Stimulated activated CD8-positive, alpha-beta memory T cell treated with anti-CD3 and anti-CD28 coated beads, Interleukin-2, amount 100 ng/mL, for 1 hour (primary cell): ENCODE measurements at places on chromosomes 16 and 17.

GRCh38 chr16:73713778-73714495 is 582.7 kb upstream of the PSMD7 start:
- DNase-seq = no peak

GRCh38 chr16:86571530-86571915 is 4.9 kb downstream of the FOXC2 start:
- DNase-seq = no peak

GRCh38 chr17:29038085-29038795 is 4.7 kb upstream of the PIPOX start:
- DNase-seq = no peak

GRCh38 chr17:75874323-75875181 is 3.8 kb downstream of the TRIM47 start:
- DNase-seq = no peak

- DNase-seq = no peak
Observed at GRCh38 chr17:4577386-4577993, 6.8 kb upstream of the SMTNL2 start.

GRCh38 chr17:15392326-15392741 is 50.9 kb upstream of the TEKT3 start:
- no peak for DNase-seq

- DNase-seq = no peak
Observed at GRCh38 chr16:85984231-85984880, 85.4 kb downstream of the IRF8 start.

DNA sequence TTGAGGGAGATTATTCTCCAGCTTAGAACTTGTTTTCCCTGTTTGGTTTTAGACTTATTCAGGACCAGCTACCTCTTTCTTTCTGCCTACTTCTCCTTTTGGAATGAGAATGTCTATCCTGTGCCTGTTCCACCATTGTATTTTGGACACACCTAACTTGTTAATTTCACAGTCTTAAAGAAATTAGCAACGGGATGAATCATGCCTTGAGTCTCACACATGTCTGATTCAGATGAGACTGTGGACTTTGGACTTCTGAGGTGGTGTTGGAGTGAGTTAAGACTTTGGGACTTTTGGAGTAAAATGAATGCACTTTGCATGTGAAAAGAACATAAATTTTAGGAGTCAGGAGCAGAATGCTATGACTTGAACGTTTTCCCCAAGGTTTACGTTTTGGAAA is 581.4 kb downstream of the CDH11 start:
- DNase-seq = no peak

- DNase-seq = no peak
Observed at GRCh38 chr16:54512467-54512995, 225.9 kb upstream of the IRX3 start.

DNA sequence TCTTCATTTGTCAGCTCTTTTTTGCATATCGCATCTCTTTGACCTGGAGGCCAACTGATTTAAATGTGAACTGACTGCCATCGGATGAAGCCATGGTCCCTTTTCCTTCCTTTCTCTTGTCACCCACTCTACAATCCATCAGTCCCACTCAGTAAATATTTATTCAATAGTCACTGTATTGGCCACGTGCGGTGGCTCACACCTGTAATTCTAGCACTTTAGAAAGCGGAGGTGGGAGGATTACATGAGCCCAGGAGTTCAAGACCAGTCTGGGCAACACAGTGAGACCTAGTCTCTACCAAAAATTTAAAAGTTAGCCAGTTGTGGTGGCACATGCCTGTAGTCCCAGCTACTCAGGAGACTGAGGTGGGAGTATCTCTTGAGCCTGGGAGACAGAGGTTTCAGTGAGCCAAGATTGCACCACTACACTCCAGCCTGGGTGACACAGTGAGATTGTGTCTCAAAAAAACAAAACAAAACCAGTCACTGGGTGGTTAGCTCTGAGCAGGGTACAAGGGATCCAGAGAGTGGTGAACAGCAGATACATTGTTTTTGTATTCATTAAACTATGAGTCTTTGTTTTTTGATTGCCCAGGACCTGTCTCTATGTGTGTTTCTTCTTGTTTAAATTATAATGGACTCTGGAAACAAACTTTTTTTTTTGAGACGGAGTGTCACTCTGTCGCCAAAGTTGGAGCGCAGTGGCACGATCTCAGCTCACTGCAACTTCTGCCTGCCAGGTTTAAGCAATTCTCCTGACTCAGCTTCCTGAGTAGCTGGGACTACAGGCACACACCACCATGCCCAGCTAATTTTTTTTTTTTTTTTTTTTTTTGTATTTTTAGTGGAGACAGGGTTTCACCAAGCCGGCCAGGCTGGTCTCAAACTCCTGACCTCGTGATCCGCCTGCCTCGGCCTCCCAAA is 6.9 kb downstream of the PHAF1 start:
- DNase-seq = no peak

- no peak for DNase-seq
Observed at GRCh38 chr17:78889531-78889930, 13.5 kb downstream of the CEP295NL start.

GRCh38 chr16:30901201-30902028 is 5.0 kb downstream of the CTF1 start:
- no peak for DNase-seq

GRCh38 chr17:49896860-49897259 is 49.0 kb upstream of the TAC4 start:
- DNase-seq = no peak

DNA sequence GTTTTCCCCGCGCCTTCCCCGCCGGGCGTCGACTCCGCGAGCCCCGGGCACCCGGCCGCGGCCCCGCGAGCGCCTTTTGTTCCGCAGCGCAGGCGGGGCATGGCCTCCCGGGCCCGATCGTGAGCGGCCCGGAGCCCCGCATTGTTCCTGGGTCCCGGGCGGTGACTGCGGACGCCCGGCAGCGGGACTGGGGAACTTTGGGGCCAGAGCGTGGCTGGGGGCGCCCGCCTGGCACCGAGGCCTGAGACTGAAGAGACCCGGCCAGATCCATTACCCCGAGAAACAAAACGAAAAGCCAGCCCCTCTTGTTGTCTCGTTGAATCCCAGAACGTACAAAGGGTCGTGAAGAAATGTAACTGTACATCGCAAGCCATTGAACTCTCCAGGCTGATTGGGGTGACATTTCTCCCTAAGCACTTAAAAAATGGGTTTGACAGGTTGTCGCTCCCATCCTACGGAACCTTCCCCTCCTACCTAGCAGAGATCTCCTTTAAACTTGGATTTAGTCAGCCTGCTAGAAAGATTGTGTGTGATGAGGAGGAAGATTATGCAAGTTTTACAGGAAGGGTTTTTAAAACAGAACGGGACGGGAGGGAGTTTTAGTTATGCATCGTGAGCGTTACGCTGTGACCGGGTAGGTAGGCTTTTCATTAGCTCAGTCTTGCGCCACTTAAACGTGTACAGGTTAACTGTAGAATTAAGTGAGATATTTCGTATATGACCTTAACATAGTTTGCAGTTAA is 825 bp downstream of the METTL9 start:
- no peak for DNase-seq

DNA sequence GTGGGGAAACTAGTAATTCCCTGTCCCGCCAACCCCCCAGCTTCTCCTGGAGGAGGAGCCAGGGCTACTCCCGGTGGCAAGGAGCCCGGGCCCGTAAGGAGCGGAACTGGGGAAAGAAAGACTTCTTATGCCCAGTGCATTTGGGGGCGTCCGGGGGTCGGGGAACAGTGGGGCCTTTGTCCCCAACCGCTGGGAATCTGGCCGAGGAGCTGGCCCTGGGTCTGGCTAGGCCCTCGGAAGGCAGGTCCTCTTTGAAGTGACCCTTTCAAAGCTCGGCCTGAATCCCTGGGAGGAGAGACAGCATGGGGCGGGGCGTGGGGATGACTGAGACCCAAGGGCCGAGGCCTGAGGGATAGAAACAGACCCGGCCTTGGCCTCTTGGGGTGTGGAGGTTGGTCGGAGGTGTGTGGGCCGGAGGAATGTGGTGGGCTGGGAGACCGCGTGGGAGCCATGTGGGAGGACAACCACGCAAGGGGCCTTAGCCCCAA is 6.0 kb downstream of the ARHGAP23 start:
- DNase-seq = no peak

GRCh38 chr17:8158267-8159031 is 4.3 kb downstream of the VAMP2 start:
- peak; percentile 70 for DNase-seq

- DNase-seq = no peak
Observed at GRCh38 chr17:78923660-78924453, 1.3 kb downstream of the TIMP2 start.

DNA sequence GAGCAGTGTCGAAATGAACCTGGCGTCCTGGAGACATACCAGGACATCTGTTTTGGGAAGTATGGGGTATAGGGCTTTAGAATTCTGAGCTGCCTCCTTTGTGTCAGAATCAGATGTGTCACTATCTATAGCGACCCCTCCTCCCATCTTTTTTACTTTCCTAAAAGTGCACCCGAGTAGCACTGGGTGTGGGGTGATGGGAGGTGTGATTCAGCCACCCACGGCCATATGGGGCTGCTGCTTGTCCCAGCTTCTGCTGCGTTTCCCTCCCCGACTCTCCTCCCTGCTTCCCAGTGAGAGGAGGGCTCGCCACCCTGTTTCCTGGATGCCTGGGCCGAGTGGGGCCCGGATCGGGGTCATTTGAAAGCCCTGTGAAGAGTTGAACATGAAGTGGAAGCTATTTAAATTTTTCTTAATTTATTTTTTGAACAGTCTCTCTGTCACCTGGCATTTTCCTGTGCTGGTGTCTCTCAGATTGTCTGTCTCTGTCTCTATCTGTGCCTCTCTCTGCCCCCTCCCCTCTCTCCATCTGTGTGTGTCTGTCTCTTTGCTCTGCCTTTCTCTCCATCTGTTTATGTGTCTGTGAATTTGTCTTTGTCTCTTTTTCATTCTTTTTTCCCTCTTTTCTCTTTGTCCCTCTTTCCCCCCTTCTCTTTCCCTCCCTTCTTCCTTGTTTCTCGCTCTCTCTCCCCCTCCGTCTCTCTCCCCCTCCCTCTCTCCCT is 638.8 kb upstream of the EEF2KMT start:
- no peak for DNase-seq

DNA sequence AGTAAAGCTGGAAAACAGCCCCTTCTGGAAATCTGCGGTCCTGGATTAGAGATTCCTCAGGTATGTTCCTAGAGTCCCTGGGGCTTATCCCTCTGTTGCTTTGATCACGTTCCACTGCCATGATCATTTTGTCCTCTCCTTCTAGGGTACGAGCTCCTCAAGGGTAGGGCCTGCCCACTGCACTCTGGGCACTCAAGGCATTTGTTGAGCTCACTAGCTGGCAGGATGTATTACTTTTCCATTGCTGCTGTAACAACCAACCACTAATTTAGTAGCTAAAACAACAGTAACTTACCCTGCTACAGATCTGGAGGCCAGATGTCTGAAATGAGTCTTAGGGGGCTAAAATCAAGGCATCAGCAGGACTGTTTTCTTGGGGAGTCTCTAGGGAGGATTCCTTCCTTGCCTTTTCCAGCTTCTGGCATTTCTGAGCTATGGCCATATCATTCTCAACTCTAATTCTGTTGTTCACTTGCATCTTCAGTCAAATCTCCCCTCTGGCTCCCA is 65.7 kb downstream of the ARSG start:
- no peak for DNase-seq

DNA sequence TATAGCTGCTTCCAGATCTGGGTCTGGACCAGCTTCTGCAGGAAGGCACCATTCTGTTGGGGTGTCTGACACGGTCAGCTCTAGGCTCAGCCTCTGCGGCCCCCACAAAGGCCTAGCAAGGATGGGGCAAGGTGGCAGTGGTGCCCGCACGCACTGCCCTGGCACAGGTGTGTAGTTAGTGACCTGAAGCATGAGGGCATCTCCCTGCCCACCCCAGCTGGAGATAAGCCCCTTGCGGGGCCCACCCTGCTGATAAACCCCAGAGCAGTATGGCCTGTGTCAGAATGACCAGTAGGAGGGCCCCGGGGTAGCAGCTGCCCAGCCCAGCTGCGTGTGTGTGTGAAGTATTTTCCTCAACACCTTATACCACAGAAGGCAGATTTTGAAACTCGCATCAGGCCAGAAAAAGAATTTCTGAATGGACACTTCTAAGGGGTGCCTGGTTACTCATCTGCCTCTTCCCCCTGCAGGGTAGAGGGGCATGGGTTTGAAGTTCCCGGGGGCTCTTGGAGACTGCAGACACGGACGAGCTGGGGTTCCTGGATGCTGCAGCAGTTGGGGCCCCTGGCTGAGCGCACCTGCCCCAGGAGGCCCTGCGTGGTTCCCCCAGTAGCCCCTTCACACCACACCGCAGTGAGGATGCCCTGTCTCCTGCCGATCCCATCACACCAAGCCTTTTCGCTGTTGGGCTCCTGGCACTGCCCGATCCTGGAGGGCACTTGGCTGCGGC is 4.5 kb downstream of the ARHGDIA start:
- DNase-seq = no peak

DNA sequence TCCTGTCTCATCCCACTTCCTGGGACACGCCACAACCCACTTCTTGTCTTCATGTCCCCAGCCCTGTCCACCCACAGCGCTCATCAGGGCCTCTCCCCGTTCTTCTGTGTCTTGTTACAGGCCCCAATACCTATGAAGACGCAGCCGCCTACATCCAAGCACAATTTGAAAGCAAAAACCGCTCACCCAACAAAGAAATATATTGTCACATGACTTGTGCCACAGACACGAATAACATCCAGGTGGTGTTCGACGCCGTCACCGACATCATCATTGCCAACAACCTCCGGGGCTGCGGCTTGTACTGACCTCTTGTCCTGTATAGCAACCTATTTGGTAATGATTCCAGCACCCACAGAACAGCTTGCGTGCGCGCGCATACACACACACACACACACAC is 70.6 kb downstream of the AMFR start:
- no peak for DNase-seq

DNA sequence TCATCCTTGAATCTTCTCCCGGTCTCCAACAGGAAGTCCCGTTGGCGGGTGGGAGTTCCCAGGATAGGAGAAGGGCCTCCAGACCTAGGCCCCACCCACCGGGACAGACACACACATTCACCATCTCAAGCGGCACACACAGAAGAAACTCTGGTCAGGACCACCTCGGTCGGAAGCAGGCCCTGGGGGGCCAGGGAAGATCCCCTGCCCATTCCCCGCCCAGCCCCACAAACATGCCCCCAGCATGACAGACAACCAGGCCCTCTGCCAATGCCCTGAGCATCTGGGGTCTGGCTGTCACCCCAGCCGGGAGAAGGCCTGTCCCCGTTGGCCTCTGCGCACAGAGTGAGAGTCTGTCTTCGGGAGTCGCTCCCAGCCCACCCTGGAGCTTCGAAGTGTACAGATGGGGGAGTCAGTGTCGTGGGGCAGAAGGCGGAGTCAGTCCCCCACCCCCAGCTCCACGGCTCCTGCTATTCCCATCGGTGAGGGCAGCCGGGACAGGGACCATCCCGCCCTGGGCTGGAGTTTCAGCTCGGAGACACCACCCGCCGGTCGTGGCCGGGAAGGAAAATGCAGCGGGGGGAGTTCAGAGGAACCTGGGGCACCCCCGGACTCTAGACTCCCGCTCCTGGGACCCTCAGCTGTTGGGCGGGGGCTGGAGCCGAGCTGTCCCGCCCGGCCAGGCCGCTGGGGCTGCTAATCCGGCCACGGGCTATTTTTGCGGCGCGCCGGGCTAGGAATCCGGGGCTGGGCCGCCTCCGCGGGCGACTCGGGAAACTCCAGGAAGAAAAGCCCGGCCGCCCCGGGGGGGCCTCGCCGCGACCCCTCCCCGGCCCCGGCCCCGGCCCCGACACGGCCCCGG is 660 bp downstream of the RHBDF1 start:
- DNase-seq = no peak

- no peak for DNase-seq
Observed at GRCh38 chr16:11121914-11122692, 133.9 kb downstream of the SOCS1 start.
